Renal cortical epithelial cell (primary cell): ENCODE measurements at places on chromosomes 5 and 9. TPM values are rescaled to one million over a fixed set of nuclear protein-coding genes. Genes with fewer than 3 reads are reported as not detected.

The SPACA9 gene
- 0.52 and 6.5 TPM in 2 replicates for total RNA-seq

The CDH9 gene
- total RNA-seq, result not detected in 2 replicates

The MYMK gene
- not detected in 2 replicates for total RNA-seq

The PCDHGB2 gene
- total RNA-seq, result 0.35 and 2.7 TPM in 2 replicates

The SURF1 gene
- 18.4 and 18.6 TPM in 2 replicates for total RNA-seq

The BHMT gene
- 2.8 and 4.4 TPM in 2 replicates for total RNA-seq

The STOML2 gene
- total RNA-seq, result 128 and 235 TPM in 2 replicates

The SPRY4 gene
- total RNA-seq, result 1.2 and 3.4 TPM in 2 replicates

The GLRA1 gene
- total RNA-seq, result not detected in 2 replicates

The EQTN gene
- not detected in 2 replicates for total RNA-seq

The OBP2B gene
- not detected in 2 replicates for total RNA-seq

The CMYA5 gene
- 2.8 TPM in 1 of 2 replicates, not detected in the other for total RNA-seq

The HRH2 gene
- 0.10 TPM in 1 of 2 replicates, not detected in the other for total RNA-seq

The PCDHA9 gene
- 0.99 TPM in 1 of 2 replicates, not detected in the other for total RNA-seq

The STPG3 gene
- not detected in 2 replicates for total RNA-seq

The OR1J2 gene
- not detected in 2 replicates for total RNA-seq

The ANKRD31 gene
- total RNA-seq, result under 0.01 and 0.25 TPM in 2 replicates

The SPATA31D4 gene
- not detected in 2 replicates for total RNA-seq

The ARID3C gene
- not detected in 2 replicates for total RNA-seq

The ZNF618 gene
- 3.5 and 30.6 TPM in 2 replicates for total RNA-seq

The PCDHB7 gene
- total RNA-seq, result under 0.01 and 0.85 TPM in 2 replicates

The LECT2 gene
- total RNA-seq, result not detected in 2 replicates

The C5orf52 gene
- not detected in 2 replicates for total RNA-seq

The PROP1 gene
- not detected in 2 replicates for total RNA-seq

The MYOT gene
- total RNA-seq, result not detected in 2 replicates

The GFI1B gene
- not detected in 2 replicates for total RNA-seq

The CXCL14 gene
- 0.69 and 51.1 TPM in 2 replicates for total RNA-seq
